ENCODE measurements at places on chromosomes 16 and 17.

DNA sequence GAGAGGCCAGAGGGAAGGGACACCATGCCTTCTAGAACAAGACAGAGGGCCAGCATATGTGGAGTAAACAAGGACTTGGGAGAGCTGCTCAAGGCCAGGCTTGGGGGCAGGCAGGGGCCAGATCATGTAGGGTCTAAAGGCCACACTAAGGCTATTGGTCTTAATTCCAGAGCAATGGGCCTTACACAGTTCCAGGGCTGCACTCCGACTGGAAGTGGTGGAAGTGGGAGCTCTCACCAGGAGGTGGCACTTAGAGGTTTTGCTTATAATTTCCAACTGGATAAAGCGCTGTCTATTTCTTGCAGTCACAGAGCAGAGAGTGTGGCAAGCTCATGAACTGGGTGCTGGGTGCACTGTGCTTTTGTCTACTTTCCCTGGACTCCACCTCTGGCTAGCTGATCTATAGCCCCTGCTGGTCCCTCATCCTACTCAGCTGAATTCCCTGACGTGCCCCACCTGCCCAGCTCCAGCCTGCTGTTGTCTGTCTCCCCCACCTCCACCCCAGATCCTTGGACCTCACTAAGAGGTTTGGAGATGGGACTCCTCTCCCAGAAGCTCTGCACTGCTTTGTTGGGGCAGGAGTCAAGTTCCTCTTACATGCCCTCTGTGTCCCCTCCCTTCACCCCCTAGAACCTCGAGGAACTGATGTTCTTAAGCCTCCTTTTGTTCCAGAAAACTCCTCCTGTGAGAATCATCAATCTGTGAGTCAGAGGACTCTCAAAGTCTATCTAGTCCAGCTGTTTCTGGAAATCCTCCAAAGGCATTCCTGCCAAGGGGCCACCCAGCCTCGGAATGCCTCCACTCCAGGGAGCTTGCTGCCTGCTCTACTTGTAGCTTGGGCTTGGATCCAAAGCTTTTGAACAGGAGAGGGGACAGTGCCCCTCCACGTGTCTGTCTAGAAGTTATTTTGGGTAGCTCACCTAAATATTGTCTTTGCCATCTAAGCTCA lies 48.1 kb upstream of the KSR1 start:
- peak; percentile 93 for DNase-seq

- DNase-seq: peak; percentile 89
Measured at GRCh38 chr17:43536236-43536992, 9.7 kb downstream of the ETV4 start.

- DNase-seq: no peak
Measured at GRCh38 chr17:55300479-55301290, 35.9 kb downstream of the HLF start.

DNA sequence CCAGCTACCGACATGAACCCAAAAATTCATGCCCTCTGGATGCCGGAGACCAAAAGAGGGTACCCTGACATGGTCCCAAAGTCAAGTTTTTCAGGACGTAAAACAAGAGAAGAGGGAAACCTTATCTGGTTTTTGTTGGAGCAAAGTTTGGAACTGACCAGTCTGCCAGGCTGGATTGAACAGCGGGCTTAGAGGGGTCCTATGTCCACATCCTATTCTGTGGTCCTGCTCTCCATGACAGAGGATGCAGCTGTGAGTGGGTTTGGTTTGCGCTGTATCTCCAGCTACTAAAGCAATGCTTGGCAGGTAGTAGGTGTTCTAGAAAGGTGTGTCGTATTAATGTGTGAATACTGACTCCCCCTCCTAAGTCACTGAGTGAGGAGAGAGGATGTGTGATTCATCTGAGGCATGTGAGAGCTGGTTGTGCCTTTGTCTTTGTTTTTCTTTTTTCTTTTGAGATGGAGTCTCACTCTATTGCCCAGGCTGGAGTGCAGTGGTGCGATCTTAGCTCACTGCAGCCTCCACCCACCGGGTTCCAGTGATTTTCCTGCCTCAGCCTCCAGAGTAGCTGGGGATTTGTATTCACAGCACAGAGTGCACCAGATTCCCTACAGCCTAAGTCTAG lies 31.0 kb downstream of the PMM2 start:
- DNase-seq: no peak

- no peak for DNase-seq
Measured at GRCh38 chr16:49454426-49455180, 81.0 kb downstream of the C16orf78 start.
